Stimulated activated CD8-positive, alpha-beta memory T cell treated with anti-CD3 and anti-CD28 coated beads, Interleukin-7, amount 100 ng/mL, for 4 hours (primary cell): ENCODE measurements at places on chromosomes 16 and 17.

DNA sequence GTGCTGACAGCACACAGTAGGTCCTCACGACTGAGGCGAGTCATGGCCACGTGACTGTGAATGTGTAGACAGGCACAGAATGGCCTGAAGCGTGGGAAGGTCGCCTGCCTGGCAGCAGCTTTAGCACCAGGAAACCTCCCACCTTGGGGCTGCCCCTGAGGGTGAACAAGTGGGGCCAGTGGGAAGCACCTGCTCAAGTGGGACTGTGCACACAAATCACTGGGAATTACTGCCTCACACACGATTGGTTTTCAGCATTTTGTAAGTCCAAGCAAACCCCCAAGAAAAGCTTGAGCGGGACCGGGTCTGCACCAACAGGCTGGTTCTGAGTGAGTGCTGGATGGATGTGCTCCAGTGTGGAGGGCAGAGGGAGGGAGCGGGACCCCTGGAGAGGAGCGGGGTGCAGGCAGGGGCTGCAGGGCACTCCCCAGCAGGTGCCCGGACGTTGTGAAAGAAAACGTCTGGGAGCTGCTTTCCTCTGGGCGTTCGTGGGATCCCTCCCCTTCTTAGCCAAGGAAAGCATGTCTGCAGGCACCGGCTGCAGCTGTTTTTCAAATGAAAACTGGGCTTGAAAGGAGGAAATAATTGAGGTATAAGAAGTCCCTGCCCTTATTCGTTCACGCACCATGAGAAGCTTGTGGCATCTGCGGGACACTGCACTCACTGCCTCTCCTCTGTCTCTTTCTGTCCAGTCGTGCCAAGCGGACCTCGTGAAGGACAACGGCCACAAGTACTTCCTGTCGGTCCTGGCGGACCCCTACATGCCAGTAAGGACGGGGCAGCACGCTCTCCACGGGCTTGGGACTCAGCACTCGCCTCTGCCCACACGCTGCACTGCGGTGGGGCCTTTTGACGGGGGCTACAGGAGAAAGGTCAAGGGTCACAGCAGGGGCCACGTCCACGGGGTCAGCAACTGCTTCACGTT, 111.7 kb upstream of the CHMP6 start:
- DNase-seq, result no peak

GRCh38 chr17:68562736-68563135, 38.4 kb downstream of the FAM20A start:
- no peak for DNase-seq

GRCh38 chr17:80573701-80574100, 29.1 kb downstream of the RPTOR start:
- no peak for DNase-seq

GRCh38 chr16:77536809-77537208, 102.0 kb upstream of the ADAMTS18 start:
- DNase-seq, result no peak

DNA sequence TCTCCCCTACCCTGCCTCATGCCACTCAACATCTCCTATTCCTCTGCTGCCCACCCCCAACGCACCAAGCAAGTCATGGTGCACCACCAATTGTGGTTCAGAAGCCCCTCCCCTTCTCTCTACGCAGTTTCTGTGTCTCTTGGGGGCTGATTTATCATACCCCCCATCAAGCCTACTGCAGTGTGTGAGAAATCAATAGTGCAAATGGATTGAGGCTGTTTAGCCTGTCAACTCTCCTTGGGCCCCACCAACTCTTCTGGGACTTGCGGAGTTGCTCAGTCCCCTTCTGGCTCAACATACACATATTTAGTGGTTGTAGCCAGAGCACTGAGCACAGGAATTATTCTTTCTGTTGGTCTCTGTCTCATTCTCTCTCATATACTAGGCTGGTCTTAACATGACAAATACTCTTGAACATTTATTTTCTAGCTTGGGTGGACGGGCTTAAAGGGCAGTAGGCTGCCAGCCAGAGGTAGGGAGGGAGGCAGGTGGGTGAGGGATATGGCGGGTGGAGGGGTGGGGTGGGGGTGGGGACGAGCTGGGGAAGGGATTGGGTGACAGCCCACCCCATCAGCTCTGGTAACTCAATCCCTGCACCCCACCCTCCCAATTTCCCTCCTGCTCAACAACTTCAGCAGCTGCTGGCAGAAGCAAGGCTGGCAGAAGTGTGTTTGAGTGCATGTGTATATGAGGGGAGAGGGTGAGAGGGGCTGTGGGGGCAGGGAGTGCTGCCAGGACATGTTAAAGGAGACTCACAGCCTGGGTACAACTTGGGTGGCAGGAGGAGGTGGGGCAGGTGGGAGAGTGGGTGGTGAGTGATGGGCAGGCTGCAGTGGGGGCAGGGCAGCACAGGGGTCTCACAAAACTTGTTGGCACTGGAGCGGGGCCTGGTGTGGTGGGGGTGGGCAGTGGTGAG, 4.9 kb downstream of the RARA start:
- DNase-seq, result no peak

DNA sequence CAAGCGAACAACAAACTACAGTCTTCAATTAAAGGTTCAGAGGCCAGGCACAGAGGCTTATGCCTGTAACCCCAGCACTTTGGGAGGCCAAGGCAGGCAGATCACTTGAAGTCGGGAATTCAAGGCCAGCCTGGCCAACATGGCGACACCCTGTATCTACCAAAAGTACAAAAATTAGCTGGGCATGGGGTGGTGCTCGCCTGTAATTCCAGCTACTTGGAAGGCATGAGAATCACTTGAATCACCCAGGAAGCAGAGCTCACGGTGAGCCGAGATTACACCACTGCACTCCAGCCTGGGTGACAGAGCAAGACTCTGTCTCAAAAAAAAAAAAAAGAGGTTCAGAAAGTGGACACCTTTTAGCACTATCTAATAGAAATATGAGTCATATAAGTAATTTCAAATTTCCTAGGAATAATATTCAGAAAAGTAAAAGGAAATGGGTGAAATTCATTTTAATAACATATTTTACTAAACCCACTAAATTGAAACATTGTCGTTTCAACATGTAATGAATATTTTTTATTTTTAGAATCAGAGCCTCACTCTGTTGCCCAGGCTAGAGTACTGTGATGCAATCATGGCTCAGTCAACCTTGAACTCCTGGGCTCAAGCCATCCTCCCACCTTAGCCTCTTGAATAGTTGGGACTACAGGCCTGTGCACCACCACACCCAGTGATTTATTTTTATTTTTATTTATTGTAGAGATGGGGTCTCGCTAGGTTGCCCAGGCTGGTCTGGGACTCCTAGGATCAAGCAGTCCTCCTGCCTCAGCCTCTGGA, 15.2 kb upstream of the MARCHF10 start:
- DNase-seq, result no peak

DNA sequence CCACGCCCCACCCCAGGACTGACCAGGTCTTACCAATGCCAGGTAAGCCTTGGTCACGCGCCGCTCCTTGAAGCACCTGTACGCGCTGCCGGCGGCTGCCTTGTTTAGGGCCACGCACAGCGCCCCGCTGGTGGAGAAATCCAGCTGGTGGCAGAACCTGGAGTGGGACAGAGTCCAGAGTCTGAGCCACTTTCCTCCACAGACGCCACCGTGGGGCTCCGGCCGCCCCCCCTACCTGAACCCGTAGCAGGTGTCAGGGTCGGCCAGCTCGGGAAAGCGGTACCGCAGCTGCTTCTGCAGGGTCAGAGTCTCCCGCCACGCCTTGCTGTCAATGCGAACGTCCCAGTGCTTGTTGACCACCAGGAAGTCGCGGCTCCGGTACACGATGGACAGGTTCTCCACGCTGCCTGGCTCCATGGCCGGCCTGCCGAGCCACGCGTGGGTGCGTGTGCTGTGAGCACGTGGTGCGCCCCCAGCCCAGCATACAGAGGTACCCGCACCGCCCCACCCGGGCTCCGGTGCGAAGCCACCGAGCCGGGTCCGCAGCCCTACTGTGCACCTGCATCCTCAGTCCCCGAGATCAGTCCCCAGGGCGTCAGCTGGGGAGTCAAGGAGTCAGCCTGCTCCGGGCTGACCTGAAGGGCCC, 737 bp downstream of the RPUSD1 start:
- no peak for DNase-seq

DNA sequence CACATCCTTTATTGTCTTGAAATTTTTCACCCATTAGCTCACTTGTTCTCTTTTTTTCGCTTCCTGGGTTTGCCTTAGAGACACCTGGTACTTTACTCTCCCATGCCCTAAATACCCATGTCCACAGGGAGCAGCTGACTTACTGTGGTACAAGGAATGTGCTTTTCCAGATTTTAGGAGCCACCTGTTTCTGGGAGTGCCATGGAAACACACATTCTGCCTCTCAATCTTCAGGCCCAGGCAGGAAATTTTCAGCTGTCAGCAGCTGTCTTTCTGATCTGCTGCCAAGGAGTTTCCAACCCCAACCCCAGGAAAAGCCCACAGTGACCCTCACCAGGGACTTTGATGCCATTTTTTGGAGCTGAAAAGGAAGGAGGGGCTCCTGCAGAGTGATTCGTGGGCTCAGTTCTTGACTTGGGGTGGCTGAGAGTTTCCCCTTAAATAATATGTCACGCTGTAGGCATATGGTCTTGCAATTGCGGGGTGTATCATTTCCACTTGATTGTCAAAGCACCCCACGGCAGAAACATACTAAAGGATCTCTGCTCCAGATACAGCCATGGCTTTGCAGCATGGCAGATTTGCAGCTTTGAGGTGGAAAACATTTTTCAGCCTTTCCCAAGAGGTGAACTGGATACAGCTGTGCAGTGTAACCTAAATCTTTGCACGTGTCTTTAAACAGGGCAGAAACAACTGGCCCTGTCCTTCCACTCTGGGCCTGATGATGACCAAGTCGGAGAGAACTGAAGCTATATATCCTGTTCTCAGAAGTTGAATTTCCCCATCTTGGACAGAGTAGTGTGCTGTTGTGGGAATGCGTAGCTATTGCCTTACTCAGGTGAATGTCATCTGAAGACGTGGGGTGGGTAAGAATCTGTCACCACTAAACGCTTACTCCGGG, 19.2 kb downstream of the RBFOX1 start:
- DNase-seq, result no peak

- DNase-seq, result no peak
Observed at GRCh38 chr17:39751637-39752036, 13.9 kb downstream of the GRB7 start.

DNA sequence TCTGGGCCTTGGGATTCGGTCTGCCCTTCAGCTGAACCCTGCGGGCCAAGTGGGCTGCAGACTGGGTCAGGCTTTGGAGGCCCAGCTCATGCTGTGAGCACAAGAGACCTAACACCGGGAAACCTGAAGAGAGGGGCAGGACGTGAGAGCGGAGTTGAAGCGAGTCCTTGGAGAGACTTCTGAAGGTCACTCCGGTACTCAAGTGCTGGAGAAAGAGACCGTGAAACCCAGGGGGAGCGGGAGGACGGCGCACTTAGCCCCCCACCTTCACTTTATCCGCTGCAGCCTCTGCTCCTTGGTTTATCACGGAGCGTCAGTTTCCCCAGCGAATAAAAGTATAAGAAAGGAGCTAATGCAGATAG, 361 bp downstream of the UQCRC2 start:
- no peak for DNase-seq

- DNase-seq, result no peak
Observed at GRCh38 chr17:67467500-67468455, 90.7 kb downstream of the PITPNC1 start.

DNA sequence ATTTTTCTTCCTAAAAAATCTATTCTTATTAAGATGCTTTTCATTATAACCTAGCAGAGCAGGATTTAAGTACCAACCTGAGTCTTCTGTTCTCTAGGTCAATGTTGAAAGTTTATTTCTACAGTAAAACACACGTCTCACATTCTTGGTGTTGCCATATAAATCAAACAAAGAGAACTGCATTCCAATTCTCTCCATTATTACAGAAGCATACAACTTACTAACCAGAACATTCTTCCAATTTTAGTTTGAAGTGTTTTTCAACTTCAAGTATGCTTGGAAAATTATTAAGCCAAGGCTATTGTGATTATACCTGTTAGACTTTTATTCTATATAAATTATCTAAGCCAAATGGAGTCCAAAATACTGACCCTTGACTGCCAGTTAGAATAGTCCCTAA, 110.4 kb upstream of the PMFBP1 start:
- DNase-seq, result no peak

GRCh38 chr17:43351691-43352090, 47.1 kb upstream of the ARL4D start:
- no peak for DNase-seq

- no peak for DNase-seq
Observed at GRCh38 chr16:2092866-2093265, 42.8 kb downstream of the PKD1 start.

GRCh38 chr17:71339206-71339605, 781.6 kb upstream of the SOX9 start:
- DNase-seq, result no peak

DNA sequence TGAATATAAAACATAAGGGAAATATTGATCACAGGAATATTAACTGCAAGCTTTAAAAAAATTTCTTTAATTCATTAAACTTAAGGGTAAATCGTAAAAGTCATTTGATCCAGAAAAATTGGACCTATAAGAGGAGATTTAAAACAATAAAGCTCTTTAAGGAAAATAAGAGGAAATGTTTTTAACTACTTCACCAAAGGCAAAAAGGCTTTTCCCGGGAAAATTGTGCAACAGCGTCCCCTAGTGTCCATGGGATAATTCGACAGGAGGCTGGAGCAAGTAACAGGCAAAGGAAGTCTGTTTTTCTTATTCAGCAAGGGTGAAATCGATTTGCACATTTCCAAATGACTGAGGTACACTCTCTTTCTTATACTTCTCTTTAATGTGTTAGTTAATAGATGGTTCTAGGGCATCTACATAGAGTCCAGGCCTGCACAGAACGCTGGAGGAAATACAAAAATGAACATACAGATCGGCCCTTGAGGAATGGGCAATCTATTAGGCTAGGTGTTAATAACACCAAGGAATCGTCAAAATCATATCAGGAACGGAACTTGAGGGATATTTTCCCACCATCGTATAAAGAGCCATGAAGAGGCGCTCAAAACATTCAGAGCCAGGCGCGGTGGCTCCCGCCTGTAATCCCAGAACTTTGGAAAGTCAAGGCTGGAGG, 61.4 kb downstream of the ZNF18 start:
- DNase-seq, result no peak

- DNase-seq, result no peak
Observed at GRCh38 chr17:79332011-79332554, 257.5 kb downstream of the ENGASE start.

DNA sequence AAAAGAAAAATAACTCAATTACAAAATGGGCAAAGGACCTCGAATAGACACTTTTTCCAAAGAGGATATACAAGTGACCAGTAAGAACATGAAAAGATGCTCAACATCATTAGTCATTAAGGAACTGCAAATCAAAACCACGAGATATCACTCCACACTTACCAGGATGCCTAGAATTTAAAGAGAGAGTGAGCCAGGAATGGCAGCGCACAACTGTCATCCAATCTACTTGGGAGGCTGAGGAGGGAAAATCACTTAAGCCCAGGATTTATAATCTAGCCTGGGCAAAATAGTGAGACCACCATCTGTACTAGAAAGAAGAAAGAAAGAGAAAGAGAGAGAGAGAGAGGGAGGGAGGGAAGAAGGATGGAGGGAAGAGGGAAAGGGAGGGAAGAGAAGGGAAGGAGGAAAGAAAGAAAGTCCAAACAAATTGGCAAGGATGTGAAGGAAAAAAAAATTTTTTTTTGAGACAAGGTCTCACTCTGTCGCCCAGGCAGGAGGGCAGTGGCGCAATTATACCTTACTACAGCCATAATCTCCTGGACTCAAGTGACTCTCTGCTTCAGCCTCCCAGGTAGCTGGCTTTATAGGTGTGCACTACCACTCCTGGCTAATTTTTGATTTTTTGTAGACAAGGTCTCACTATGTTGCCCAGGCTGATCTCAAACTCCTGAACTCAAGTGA, 22.6 kb downstream of the TBX2 start:
- DNase-seq, result no peak
